ENCODE measurements at places on chromosomes 5 and 9.

GRCh38 chr5:143801252-143801939, 10.6 kb upstream of the HMHB1 start:
- DNase-seq: no peak

GRCh38 chr5:172819569-172819968, 14.5 kb upstream of the ERGIC1 start:
- DNase-seq: no peak

DNA sequence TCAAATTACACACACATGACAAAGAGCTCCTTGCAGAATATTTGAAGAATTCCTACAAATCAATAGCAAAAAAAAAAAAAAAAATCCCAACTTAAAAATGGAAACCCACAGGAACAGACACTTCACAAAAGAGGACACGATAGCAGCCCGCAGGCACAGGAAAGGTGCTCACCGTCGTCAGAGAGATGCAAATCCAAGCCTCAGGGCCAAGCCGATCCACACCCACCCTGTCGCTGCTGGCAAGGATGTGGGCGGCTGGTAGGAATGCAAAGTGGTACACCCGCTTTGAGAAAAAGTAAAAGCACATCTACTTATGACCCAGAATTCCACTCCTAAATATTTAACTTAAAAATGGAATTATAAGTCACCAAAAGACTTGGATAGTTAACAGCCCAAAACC, 10.8 kb downstream of the LCN9 start:
- no peak for DNase-seq

- no peak for DNase-seq
These were observed 38.5 kb downstream of the VPS13A start for GRCh38 chr9:77215874-77216273.

GRCh38 chr5:59645380-59645779, 248.1 kb downstream of the PDE4D start:
- no peak for DNase-seq

GRCh38 chr5:98657559-98657958, 115.9 kb upstream of the RGMB start:
- DNase-seq: no peak

DNA sequence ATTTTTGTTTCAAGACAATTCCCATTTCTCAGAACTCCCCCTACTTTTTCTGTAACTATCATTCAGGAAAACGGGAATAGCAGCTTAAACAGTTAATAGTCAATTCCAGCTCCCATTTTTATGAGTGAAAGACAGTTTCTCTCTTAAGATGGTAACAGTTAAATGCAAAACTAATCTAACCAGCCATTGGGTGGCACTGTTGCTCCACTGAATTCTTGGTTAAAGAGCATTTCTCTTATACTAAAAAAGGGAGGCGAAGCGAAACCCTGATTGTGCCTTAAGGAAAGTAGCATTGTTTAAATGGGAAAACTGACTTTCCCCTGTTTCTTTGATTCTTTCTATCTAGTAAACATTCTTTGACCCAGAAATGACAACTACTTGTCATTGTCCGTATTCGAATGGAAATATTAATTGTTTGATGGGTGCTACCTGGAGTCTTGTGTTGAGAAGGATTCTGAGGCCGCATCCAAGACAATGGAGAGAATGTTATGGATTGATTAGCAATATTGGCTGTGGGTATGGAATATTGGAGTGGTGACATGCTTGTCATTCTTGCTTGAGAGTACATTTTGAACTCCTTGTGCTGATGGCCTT, 507.8 kb downstream of the MAT2B start:
- no peak for DNase-seq

DNA sequence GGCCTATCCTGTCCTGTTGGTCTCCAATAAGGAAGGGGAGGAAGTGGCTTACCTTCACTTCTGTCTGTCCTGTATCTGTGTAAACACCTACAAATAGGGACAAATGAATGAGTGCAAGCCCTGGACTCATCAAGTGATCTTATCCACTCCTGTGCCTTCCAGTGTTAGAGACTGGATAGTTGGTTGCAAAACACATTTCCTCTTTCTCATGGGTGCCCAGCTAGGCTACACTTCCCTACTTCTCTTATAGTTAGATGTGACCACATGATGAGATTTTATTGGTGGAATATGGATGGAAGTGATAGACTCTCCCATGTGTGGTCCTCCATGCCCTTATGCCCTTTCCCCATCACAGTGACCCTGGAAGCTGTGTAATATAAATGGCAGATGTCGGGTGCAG, 16.9 kb upstream of the PFDN1 start:
- DNase-seq: no peak

GRCh38 chr5:175800656-175801081, 70.7 kb upstream of the CPLX2 start:
- peak; percentile 43 for DNase-seq

DNA sequence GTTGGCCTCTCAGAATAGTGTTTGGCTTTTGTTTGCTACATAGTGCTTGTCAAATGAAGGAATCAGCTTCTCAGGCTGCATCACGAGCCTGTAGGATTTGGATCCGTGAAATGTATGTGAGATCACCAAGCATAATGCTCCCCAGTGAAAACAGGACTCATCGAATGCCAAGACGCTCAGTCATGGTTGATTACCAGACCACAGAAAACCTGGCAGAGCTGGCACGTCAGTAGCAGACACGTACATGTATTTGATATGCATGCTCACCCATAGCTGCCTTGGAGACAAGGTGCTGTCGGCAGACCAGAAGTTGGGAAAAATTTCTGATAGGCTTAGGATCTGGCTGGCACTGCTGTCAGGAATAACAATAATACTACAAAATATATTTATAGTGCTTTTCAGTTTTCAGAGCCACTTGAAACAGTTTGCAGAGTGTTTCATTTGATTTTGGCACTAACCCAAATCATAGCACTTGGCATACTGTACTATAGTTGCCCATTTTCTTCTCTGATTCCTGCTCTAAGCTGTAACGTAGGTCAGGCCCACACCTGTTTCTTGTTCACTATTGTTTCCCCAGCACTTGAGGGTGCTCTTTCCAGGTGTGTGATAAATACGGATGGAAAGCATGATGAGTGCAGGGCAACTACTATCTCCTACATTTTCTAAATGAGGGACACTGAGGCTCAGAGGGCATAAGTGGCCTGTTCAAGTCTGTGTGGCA, 226.1 kb downstream of the NR3C1 start:
- DNase-seq: peak; percentile 95

- DNase-seq: no peak
These were observed 161.3 kb upstream of the DAPK1 start for GRCh38 chr9:87336407-87336806.

DNA sequence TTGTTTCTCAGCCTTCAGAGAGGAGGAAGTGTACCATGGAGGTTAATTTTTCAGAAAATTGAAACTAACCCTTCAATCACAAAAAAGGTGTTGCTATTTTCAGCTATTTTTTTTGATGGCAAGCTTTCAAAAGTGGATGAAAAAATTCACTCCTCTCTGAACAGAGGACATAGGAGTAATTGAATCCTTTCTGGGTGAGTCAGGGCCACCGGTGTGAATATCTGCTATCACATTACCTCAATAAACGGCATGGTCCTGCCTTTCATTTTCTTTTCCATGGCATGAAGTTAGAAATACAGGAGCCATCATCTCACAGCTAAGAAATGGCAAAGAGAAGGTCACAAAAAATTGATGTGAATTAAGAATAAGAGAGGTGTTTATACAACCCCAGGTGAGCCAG, 90.2 kb upstream of the CCDC112 start:
- no peak for DNase-seq

- DNase-seq: peak; percentile 1
These were observed 24.6 kb downstream of the CDHR2 start for GRCh38 chr5:176573564-176574296.

DNA sequence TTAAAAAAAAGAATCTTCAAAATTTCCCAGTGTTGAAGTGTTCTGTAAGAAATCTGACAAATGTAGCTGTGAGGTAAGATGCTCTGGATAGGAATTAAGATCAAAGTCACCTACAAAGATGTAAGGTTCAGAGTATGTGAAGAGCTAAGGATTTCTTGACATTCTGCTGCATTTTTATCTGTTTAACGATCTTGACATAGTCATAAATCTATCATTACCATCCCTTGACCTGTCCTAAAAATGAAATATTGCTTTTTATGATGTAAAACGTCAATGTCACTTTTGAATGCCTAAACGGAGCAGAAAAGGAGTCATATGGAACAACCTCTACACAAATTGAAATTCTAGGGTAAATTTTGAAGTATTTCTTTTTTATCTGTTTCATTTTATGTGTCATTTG, 939.3 kb downstream of the CDH18 start:
- DNase-seq: no peak

DNA sequence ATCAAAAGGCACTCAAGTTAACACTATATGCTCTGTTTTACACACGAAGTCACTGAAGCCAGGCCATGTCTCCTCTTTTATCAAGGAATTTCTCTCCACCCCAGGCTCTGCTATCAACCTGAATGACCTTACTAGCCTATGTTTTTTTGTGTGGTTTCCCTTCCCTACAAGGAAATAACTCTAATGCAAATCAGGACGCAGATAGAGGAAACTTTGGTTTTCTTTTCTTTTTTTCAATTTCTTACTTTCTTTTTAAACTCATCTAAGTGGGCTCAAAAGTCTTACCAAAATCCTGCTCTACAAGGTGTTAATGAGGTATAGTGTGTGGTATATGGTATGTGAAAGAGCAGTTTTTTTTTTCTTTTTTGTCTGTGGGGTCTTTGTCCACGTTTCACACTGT, 5.5 kb upstream of the SLC46A2 start:
- no peak for DNase-seq

DNA sequence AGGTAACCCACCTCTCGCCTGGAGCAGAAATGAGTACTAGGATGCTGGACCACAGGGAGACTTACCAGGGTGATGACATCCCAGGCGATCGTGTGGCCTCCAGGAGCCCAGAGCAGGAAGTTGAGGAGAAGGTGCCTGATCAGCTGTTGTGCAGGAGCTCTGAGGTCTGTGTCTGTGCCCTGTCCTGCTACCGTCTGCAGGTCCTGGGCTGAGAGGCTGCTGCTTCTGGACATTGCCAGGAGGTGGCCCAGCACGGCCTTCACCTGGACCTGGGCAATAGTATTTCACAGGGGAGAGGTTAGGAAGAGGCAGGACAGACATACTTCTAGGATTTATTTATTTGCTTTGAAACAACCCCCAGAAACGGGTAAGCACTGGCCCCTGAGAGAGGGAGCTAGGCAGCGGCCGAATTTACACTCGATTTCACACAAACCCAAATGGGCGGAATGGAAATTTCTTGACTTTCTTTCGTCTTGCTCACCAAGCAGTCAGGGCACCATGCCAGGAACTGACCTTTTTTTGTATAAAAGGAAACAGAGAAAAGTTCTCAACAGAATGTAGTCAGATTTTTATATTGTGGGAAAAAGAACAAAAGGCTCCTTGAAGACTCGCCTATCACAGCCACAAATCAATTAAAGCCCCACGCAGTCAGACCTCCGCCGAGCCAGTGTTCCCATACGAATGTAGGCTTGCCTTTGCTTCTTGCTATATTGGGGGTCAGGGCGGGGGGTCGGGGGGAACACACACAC, 210.3 kb downstream of the FANCC start:
- no peak for DNase-seq

DNA sequence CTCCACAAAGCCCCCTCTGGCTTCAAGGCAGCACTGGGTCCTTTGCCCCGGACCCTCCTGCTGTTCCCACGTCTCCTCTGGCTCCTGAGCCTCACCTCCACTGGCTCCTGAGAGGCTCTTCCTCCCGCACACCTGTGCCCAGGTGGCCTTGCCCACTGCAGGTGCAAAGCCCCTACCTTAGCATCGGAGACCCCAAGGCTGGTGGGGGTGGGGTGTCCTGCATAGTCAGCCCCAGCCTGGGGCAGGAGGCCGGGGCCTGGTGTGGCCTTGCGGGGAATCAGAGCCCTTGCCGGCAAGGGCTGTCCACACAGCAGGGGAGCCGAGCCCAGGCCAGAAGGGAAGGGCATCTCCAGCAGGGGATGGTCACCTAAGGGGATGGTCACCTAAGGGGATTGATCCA, 41.3 kb upstream of the CEP72 start:
- DNase-seq: no peak

DNA sequence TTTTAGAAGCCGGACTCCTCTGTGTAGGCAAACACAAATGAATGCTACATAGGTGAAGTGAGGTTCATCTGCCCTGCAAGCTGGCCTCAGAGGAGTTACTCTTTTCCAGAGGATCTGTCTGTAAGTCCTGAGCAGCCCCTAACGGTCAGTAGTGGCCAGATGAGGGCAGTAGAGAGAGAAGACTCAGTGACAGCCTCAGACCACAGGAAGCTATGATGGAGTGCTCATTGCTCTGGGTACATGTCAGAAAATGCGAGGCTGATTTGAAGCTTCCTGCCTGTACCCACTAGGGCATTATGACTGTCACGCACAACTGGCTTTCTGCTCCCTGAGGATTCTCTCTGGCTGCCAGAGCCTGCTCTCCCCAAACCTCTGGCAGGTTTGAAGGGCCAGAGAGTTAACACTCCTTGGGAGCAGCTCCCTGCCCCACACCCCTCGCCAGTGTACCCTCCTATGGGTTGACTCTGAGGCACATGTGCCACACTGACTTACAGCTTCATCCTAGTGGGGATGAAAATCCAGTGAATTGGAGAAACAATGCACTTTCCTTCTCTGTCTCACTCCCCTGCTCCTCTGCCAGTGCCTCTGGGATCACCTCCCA, 141.5 kb downstream of the GABRG2 start:
- no peak for DNase-seq

DNA sequence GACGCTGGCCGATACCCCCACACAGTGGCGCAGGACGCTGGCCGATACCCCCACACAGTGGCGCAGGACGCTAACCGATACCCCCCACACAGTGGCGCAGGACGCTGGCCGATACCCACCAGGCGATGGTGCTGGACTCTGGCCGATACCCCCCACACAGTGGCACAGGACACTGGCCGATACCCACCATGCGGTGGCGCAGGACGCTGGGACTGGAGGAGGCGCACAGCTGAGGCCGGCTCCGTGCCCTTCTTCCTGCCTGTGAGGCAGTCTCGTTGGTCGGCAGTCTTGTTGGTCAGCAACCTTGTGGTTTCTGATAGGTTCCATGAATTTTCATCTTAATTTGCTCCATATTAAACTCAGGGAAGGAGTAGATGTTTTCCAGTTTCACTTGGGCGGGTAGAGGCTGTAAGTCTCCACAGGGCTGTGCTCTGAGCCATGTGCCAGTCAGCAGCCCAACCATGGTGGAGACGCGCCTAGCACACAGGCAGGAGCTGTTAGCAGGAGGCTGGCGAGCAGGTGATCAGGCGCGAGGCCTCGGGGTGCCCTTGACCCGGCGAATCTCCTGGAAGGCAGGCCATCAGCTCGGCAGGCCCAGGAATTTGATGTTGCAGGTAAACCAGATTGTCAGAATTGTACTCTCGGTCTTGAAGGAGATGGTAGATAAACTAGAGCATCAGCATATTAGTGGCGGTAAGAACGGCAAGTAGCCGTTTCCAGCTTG, 75.6 kb downstream of the EHMT1 start:
- no peak for DNase-seq

GRCh38 chr5:154365823-154366222, 80.0 kb upstream of the SAP30L start:
- no peak for DNase-seq
